ENCODE measurements at places on chromosomes 11 and 22. TPM values are rescaled to one million over a fixed set of nuclear protein-coding genes. Genes with fewer than 3 reads are reported as not detected.

OR2AG2 gene
- total RNA-seq: 0.27 TPM

PHETA2 gene
- total RNA-seq: 0.12 TPM

HSPB2 gene
- total RNA-seq: not detected

FZD4 gene
- 4.7 TPM for total RNA-seq

FAM180B gene
- not detected for total RNA-seq

DNA sequence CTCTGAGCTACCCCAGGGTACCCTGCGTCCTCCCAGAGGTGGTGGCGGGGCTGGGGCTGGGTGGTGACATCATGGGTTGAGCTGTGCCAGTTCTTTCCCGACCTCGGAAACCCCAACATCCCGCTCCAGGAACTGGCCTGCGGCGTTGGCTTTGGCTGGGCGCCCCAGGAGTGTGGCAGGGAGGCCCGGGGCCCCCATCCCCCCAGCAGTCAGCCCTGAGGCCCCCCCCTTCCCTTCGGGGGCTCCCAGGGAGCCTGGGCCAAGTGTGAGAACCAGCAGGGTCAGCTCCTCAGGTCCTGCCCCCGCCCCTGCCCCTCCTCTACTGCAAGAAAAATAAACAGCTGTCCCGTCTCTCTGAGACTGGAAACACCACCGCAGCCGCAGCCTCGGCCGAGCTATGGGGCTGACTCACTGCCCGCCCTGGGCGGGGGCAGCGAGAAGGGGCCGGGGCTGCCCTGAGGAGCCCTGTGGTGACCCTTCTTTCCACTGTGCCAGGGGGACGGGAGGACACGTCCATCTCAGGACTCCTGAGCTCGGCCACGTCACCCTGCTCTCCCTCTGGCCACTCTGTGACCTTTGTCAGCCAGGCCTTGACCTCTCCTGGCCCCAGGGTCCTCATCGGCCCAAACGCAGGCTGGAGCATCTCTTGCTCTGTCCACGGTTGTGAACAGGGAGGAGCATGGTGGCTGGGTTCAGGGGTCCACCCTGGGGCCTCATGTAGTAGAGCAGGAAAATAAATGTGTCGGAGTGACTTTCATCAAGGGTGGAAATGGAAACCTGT lies 73.4 kb downstream of the WNT7B start:
- no peaks in the 10 kb centered on the region for H3K36me3 ChIP-seq
- H3K27ac ChIP-seq: no peak overlapping the region
- no peak overlapping the region for H3K4me3 ChIP-seq
- peak; percentile 75 for DNase-seq
- H3K27me3 ChIP-seq: no peaks in the 10 kb centered on the region
- H3K4me1 ChIP-seq: peaks cover 27% of the 10 kb centered on the region

DNA sequence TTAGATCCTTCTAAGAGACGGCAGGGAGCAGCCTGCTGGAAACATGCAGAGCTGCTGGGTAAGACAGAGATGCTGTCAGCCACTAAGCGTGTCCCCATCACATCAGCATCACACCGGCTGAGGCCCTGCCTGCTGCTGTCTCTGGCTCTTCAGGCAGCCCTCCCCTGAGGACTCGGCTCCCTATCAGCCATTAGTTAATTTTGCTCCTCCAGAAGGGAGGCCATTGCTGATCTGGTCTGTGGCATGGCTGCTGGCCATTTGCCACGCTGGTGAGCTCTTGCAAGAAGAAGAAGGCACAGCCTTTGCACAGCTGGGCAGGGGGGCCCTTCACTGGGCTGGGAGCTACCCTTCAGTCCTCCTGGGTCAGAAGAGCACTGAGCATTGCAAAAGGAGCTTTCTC lies 131.2 kb upstream of the PARVA start:
- no peak overlapping the region for H3K27ac ChIP-seq
- peaks cover 92% of the 10 kb centered on the region for H3K36me3 ChIP-seq
- H3K27me3 ChIP-seq: no peaks in the 10 kb centered on the region
- H3K4me1 ChIP-seq: peaks cover 8% of the 10 kb centered on the region
- no peak for DNase-seq

DNA sequence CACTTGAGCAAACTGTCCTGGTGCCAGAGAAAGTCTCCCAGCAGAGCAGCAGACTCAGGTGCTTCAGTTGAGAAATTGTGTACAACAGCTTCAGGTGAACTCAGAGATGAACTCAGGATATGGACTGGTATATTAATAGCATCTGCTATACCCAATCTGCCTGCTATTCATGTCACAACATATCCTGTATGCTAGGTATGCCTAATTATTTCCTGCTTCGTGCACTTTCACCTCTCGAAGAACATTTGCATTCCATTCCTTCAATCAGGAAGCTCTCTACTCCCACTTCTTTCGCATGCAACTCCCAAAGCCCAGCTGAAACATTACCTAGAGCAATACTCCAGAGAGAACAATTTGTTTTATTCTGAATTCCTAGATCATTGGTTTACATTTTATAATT lies 207.7 kb downstream of the KCNA4 start:
- H3K4me3 ChIP-seq: no peak overlapping the region
- H3K27me3 ChIP-seq: no peaks in the 10 kb centered on the region
- no peaks in the 10 kb centered on the region for H3K4me1 ChIP-seq
- DNase-seq: no peak

DNA sequence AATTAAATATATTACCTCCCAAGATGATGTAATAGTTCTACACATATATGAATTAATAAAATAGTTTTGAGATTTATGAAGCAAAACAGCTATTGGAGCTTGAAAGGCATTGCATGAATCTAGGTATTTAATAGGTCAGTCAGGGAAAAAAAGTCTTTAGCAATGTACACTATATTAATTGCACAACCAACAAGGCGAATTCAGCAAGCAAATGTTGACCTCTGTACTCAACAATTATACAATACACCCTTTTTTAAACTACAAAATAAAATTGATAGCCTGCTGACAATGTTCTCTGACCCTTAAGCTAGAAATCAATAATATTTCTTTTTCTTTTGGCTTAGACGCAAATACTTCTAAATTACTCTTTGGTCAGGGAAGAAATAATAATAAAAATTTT lies 345.5 kb downstream of the LUZP2 start:
- H3K27ac ChIP-seq: no peak overlapping the region
- DNase-seq: no peak
- H3K4me3 ChIP-seq: no peak overlapping the region
- H3K27me3 ChIP-seq: no peaks in the 10 kb centered on the region
- H3K36me3 ChIP-seq: no peaks in the 10 kb centered on the region

- peak overlapping the region; percentile 86 for H3K27ac ChIP-seq
- DNase-seq: no peak
Measured at GRCh38 chr11:132631989-132632388, 900.3 kb downstream of the OPCML start.

- peaks cover 2% of the 10 kb centered on the region for H3K4me1 ChIP-seq
- no peaks in the 10 kb centered on the region for H3K27me3 ChIP-seq
- no peak for DNase-seq
- H3K27ac ChIP-seq: no peak overlapping the region
- peaks cover 9% of the 10 kb centered on the region for H3K36me3 ChIP-seq
- no peak overlapping the region for H3K4me3 ChIP-seq
Measured at GRCh38 chr22:31615491-31615860, 46.5 kb downstream of the PISD start.

DNA sequence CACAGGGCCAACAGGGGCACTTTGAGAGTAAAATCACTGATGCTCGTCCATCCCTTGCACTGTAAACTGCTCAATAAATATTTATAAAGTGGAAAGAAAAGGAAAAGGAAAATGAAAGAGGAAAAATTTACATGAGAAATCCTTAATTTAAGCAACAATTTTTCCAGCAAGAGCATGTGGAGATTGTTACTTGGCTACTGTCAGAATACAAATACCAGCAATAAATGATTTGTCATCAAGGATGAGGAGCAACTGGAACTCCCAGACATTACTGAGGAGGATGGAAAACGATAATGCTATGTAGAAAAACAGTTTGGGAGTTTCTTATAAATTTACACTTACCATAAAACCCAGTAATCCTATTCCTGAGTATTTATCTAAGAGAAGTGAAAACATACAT lies 123.0 kb downstream of the SGSM3 start:
- no peaks in the 10 kb centered on the region for H3K36me3 ChIP-seq
- H3K4me3 ChIP-seq: no peak overlapping the region
- no peak overlapping the region for H3K27ac ChIP-seq
- peaks cover 25% of the 10 kb centered on the region for H3K4me1 ChIP-seq
- H3K27me3 ChIP-seq: no peaks in the 10 kb centered on the region

DNA sequence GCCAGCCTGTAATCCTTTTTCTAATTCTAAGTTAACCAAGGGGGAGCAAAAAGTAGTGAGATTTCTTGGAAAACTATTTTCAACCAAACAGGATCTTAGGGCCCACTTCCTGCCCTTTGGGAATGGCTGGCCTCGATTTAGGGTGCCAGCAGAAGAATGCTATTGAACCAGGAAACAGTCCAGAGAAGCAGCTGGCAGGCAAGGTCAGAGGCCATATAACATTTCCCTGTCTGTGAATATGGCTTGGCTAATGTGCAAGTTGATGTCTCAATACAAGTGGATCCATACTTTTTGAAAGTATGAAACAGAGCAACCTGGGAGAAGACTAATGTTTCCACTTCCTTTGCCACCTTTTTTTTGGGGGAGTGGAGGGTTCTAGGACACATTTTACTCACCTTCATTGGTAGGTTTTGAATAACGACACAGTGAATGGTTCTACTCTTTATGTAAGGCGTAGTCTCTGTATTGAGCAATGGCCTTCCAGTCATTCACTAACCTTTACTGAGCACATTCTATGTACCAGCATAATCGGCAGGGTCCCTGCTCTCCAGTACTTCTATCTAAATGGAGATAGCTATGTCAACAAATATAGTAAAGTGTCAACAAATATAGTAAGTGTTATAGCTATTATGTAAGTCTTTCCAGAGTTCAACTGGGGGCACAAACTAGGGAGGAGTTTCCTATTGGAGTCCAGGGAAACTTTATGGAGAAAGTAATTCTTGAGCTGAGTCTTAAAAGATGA lies 34.2 kb upstream of the RRM1 start:
- H3K36me3 ChIP-seq: no peaks in the 10 kb centered on the region
- no peaks in the 10 kb centered on the region for H3K4me1 ChIP-seq
- no peak for DNase-seq
- H3K27ac ChIP-seq: no peak overlapping the region
- no peak overlapping the region for H3K4me3 ChIP-seq

DNA sequence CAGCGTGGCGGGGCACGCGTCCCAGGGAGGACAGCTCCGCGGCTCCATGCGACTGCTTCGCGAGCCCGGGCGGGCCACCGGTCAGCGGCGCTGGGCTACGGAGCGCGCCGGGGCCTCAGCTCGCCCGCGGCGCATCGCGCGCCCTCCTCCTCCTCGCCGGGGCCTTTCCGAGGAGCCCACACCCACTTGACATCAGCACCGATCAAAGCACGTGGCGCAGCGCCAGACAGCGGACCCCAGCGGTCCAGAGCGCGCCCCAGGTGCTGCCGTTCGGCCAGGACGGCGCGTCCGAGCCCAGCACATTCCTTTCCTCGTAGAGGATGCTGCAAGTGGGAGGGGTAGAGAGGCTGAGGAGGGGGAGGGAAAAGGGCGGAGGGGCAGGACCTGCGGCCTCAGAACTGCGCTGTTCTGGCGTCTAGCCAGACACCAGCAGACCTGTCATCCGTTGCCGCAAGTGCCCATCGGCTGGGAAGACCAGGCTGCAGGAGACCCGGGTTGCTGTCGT lies 88.6 kb downstream of the PLEKHA7 start:
- no peak overlapping the region for H3K27ac ChIP-seq
- H3K4me3 ChIP-seq: peak overlapping the region; percentile 48
- H3K36me3 ChIP-seq: no peaks in the 10 kb centered on the region
- DNase-seq: peak; percentile 29

GRCh38 chr11:77278595-77279506 lies 22.6 kb downstream of the GDPD4 start:
- H3K27me3 ChIP-seq: no peaks in the 10 kb centered on the region
- H3K4me1 ChIP-seq: no peaks in the 10 kb centered on the region
- no peaks in the 10 kb centered on the region for H3K36me3 ChIP-seq
- H3K27ac ChIP-seq: no peak overlapping the region
- no peak overlapping the region for H3K4me3 ChIP-seq
- peak; percentile 42 for DNase-seq

DNA sequence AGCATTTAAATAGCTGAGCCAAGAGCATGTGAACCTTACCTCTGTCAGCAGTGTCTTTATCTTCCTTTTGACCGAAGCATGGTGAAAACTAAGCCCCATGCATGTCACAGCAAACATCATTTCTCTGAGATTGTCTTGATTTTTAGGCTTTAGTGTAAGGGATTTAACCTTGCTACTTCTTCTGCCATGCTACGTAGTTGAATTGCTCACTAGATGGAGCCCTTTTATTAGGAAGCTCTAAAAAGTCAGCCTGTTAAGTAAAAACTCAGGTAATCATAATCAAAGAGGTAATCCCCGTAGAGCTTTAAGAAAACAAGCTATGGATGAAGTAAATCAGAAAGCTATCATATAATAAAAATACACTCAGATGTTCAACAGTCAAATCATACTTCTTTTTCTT lies 149.5 kb downstream of the PGR start:
- no peak overlapping the region for H3K27ac ChIP-seq
- no peak for DNase-seq
- no peaks in the 10 kb centered on the region for H3K4me1 ChIP-seq
- H3K27me3 ChIP-seq: no peaks in the 10 kb centered on the region
- H3K36me3 ChIP-seq: peaks cover 8% of the 10 kb centered on the region

DNA sequence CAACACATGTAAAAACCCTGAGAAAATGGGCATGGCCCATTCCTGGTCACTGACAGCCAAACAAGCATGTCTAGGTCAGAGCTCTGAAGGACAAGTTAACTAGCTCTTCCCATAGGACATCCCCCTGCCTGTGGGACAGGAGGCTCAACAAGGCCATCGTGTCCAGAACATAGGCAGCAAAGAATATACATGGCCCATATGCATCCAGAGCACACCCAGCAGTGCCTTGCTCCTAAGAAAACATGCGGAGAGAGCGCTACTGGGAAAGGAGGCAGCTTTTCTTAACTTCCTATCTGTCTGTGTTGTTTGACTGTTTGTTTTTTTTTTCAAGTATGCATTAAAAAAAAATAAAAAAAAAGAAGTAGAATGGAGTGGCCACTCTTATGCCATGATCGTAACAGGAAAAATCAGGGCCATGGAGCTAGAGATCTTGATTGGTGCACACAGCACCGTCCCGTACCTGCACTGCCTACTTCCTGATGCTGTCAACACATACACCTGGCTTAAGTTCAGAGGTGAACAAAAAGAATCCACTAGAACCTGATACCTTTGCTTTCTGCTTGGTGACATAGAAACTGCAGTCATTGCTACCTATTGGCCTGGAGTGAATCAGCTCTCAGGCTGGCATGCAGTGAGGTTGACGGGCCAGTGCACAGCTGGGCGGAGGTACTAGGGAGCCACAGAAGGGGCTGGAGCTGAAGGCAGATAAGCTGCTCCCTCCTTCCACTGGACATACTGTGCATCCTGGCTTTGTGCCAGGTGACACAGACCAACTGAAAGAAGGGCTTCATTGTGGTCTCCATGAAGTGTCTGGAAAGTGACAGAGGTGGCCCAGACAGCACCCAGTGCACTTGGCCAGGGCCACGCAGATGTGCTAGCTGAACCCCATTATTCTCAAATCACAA lies 11.9 kb downstream of the UFD1 start:
- H3K27ac ChIP-seq: no peak overlapping the region
- no peak overlapping the region for H3K4me3 ChIP-seq
- DNase-seq: no peak
